ENCODE measurements at places on chromosomes 5 and 9.

GRCh38 chr5:56498759-56499395 is 265.7 kb upstream of the ANKRD55 start:
- DNase-seq = no peak

- peak; percentile 69 for DNase-seq
Observed at GRCh38 chr5:126178521-126178920, 244.7 kb upstream of the GRAMD2B start.

- DNase-seq = peak; percentile 49
Observed at GRCh38 chr5:39376293-39376714, 12.0 kb upstream of the C9 start.

GRCh38 chr5:171874234-171874633 is 88.6 kb downstream of the SMIM23 start:
- DNase-seq = no peak

GRCh38 chr5:10266839-10267238 is 16.8 kb downstream of the CCT5 start:
- DNase-seq = no peak

DNA sequence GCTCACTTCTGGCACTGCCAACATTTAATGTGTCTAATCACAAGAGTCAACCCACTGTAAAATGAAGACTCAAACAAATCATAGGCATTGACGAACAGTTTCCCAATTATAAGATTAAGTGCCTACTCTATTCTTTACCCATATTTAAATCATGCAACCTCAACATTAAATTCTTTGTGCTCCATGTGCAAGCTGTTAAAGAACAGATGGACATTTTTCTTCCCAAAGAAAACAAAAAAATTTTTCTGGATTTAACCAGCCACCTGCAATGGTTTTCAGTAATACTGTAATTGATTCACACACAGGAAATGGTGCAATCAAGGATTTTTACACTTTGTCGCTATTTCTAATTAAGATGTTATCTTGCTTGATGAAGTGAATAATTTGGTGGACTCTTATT is 3.6 kb downstream of the HNRNPK start:
- DNase-seq = no peak

Measured in astrocyte of the cerebellum (primary cell).